ENCODE measurements at places on chromosomes 7 and 10.

GRCh38 chr10:73780301-73780700 lies 1.5 kb upstream of the CHCHD1 start:
- DNase-seq: no peak

DNA sequence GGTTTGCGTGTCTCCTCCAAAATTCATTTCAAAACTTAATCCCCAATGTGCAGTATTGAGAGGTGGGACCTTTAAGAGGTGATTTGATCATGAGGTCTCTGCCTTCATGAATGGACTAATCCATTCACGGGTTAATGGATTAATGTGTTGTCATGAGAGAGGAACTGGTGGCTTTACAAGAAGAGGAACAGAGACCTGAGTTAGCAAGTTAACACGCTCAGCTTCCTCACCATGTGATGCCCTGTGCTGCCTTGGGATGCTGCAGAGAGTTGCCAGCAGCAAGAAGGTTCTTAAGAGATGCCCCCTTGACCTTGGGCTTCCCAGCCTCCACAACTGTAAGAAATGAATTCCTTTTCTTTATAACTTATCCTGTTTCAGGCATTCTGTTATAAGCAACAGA lies 3.7 kb upstream of the TCTN3 start:
- no peak for DNase-seq

DNA sequence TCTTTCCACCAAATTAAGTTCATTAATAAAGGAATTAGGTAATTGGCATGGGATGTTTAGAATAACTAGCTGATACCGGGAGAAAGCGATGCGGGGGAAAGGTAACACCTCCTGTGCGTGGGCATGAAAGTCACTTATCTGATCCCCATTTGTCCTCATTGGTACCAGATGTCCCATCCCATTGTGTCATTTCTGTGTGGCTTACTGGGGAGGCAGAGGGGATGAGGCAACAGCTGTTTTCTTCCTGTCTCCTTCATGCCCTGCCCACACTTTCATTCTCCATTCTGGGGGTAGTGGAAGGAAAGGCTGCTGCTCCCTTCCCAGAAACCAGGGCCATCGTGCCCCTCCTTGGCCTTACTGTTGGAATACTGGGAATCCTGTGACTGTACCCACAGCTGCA lies 27.1 kb downstream of the EEPD1 start:
- no peak for DNase-seq

GRCh38 chr10:33227489-33227888 lies 107.0 kb downstream of the NRP1 start:
- DNase-seq: no peak

DNA sequence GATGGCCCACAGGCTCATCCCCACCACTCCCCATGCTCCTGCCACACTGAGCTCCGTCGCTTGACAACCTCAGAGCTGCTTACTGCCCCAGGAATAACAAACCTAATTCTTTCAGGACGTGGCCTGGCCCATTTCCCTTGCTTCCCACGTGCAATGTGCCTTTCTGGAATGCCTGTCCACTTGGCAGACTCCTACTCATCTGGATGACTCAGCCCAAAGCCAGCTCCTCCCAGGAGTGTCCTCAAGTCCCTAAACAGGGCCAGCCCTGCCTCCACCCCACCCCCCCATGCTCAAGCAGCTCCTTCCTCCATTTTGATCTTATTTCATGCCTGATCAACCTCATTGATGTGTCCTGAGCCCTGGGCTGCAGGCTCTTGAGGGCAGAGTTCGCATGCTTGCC lies 164.9 kb upstream of the RNF32 start:
- no peak for DNase-seq

GRCh38 chr7:20224025-20224424 lies 6.8 kb upstream of the MACC1 start:
- no peak for DNase-seq

DNA sequence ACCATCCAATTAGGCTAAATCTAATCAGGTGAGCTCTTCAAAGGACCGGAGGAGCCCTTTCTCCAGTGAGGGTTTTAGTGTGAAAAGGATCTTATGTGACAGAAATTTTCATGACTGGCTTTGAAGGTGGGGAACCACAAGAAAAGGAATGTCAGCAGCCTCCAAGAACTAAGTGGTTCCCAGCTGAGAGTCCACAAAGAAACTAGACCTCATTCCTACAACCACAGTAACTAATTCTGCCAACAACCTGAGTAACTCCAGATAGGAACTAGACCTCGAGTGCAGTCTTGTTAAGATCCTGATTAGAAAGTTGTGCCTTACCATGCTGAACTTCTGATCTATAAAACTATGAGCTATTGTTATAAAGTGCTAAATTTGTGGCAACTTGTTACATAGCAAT lies 51.3 kb downstream of the PCLO start:
- DNase-seq: no peak

GRCh38 chr10:102696736-102697135 lies 17.5 kb downstream of the ARL3 start:
- no peak for DNase-seq

- DNase-seq: no peak
Observed at GRCh38 chr7:151432658-151433521, 7.1 kb downstream of the CRYGN start.

DNA sequence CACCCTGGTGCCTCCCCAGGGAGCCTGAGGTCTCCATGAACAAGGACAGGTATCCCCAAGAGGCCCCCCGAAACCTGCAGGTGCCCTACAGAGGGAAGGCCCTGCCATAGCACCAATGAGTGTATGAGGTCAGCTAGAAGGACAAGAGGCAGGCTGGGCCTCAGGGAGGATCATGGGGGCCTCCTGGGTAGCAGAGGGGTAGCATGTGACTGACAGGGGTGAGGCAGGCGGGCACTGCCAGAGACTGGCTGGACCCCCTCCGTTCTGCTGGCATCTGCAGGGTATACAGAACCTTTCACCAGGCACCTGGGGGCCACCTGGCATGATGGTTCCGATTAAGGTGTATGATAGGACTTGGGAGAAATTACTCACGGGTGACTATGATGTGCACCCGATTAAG lies 79.2 kb upstream of the KCTD7 start:
- no peak for DNase-seq

All from activated CD8-positive, alpha-beta memory T cell treated with anti-CD3 and anti-CD28 coated beads for 4 hours (primary cell).